Aorta (tissue), 5 donors: ENCODE measurements at places on chromosomes 6 and 20. TPM values are rescaled to one million over a fixed set of nuclear protein-coding genes. Genes with fewer than 3 reads are reported as not detected.

- no peak for DNase-seq
Observed at GRCh38 chr6:149127212-149127611, 190.3 kb upstream of the TAB2 start.

DNA sequence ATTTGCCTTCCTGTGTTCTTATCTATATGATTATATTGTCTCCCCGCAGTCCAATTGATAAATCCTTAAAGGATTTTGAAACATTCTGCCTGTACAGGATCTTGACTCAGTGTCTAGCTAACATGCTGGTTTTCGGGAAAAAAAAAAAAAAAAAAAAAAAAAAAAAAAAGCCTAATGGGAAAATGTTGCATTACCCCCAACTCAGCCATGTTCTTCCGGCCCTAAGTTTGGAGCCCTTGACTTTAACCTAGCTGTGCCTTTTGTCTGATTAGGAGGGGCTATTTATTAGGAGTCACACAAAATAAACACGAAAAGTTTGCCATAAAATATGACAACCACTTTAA, 244.4 kb upstream of the TCF21 start:
- DNase-seq, result no peak

GRCh38 chr6:95548188-95548786, 29.0 kb upstream of the MANEA start:
- DNase-seq, result no peak

DNA sequence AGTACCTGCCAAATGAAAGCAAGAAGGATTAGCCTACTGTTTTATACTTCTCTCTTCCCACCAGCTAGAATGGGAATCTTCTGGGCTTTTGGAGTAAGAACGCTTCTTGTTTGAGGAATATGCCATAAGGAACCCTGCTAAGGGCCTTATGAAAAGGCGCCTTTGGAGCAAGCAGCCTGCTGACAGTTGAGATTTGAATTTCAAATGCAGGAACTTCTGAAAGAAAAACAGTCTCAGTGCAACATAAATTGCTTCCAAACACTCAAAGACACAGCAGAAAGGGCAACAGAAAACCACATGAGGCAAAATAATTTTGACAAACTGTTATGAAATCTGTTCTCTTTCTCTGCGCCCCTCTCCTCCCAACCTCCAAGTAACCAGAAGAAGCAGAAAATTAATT, 149.4 kb upstream of the B3GAT2 start:
- no peak for DNase-seq

GRCh38 chr20:50146732-50147662, 6.5 kb downstream of the PEDS1 start:
- no peak for DNase-seq

GRCh38 chr6:1479095-1479494, 89.7 kb downstream of the FOXF2 start:
- DNase-seq, result no peak

DNA sequence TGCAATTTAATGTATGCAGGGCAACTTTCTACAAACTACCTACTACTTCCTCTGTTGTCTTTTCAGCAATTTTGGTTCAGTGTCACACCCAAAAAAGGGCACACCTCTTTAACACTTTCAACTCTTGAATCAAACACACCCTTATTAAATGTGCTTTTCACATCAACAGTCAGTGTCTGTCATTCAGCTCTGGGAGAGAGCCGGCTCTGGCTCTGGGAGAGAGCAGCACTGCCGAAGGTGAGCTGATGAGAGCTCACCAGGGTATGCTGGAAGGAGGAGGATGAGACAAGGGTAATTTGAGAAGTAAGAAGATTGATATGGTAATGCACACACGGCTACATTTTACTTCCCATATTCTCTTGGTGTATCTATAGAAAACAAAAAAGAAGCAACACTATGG, 134.3 kb downstream of the RTN4IP1 start:
- no peak for DNase-seq

DNA sequence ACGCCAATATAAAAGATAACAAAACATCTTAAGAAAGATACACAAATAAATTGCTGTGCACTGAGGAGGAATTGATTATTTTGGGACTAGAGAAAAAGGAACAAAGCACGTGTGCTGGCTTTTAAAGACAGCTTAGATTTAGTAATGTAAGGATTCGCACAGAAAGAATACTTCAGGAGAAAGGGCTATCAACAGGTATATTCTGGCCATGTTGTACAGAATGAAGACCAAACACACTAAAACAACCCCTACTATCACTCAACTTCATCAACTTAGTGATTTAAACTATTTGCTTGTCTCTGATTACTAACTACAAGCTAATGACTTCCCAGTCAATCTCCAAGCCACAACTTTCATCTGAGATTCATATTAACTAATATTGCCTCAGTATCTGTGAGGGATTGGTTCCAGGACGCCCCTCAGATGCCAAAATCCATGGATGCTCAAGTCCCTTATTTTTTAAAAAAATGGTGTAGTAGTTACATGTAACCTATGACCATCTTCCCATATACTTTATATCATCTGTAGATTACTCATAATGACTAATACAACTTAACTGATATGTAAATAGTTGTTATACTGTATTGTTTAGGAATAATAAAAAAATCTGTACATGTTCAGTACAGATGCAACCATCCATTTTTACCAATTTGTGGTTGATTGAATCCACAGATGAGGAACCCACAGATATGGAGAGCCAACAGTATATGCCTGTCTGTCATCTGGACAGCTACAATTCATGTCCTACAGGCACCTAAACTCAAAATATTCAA, 4.5 kb downstream of the DEK start:
- no peak for DNase-seq

- no peak for DNase-seq
Observed at GRCh38 chr6:33277663-33278391, 904 bp downstream of the B3GALT4 start.

DNA sequence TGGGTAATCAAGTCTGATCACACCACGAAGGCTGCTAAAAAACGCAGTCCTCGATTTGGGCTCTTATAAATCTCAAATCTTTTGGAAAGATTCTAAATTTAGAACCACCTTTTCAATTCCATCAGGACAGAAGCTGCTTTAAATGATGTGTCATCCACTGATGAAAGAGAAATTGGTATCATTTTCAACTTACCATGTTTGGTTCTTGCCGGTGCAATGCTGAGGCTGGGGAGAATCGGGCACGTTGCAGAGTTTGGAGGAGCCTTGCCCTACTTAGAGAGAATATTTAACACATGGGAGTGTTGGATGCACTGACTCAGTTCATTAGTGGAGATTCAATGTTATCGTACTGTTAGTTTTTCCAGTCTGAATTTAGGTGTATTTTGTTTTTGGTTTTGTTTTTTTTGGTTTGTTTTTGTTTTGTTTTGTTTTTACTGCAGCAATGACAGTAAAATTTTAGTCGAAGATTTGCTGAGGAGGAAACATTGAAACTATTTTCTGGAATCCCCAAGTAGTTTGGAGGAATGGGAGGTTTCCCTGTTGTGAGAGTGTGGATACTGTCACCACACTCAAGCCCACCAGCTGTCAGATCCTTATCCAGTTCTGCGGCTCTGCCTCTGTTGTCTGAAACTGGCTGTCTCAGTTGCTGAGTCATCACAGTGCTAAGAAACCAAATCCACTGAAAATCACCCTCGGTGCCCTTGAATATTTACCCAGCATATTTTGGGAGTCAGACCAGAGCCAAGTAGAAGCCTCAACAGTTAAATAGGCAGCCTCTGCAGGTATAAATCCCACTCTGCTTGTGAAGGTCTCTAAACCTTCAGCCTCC, 497.0 kb downstream of the BTBD3 start:
- DNase-seq, result no peak

GRCh38 chr6:151661928-151662327, 145.6 kb upstream of the ESR1 start:
- no peak for DNase-seq

- DNase-seq, result no peak
Observed at GRCh38 chr6:132404736-132405135, 3.5 kb upstream of the MOXD1 start.

GRCh38 chr6:13229205-13230085, 98.9 kb downstream of the TBC1D7 start:
- no peak for DNase-seq

DDO gene
- polyA plus RNA-seq, result 2.9 TPM

ZNF133 gene
- 12.8 TPM for polyA plus RNA-seq
